Dermis microvascular lymphatic vessel endothelial cell (primary cell): ENCODE measurements at places on chromosomes 5 and 9. TPM values are rescaled to one million over a fixed set of nuclear protein-coding genes. Genes with fewer than 3 reads are reported as not detected.

The PRR16 gene
- total RNA-seq = not detected in 2 replicates

The GRPEL2 gene
- total RNA-seq = 44.0 and 103 TPM in 2 replicates

The PCDHB5 gene
- total RNA-seq = 0.51 and 1.4 TPM in 2 replicates

The LCN12 gene
- not detected in 2 replicates for total RNA-seq

The ARID3C gene
- total RNA-seq = 0.25 TPM in 1 of 2 replicates, not detected in the other

The CCDC192 gene
- not detected in 2 replicates for total RNA-seq

The PTGES gene
- total RNA-seq = 0.25 and 0.26 TPM in 2 replicates

The CNOT6 gene
- 17.7 and 21.5 TPM in 2 replicates for total RNA-seq

The FOXE1 gene
- not detected in 2 replicates for total RNA-seq

The PCDHA12 gene
- under 0.01 TPM in 1 of 2 replicates, not detected in the other for total RNA-seq

The IL5 gene
- total RNA-seq = not detected in 2 replicates

The TNFAIP8 gene
- total RNA-seq = 8.2 and 8.5 TPM in 2 replicates

The BTNL3 gene
- total RNA-seq = not detected in 2 replicates

The SEC16A gene
- total RNA-seq = 12.1 and 25.0 TPM in 2 replicates

The NR5A1 gene
- not detected in 2 replicates for total RNA-seq

The ITGA1 gene
- total RNA-seq = 61.1 and 176 TPM in 2 replicates

The SPINK7 gene
- not detected in 2 replicates for total RNA-seq

The NDUFB6 gene
- 25.4 and 43.3 TPM in 2 replicates for total RNA-seq

The ABLIM3 gene
- total RNA-seq = 19.5 and 36.5 TPM in 2 replicates

The UGT3A1 gene
- not detected in 2 replicates for total RNA-seq

The NTRK2 gene
- total RNA-seq = under 0.01 TPM in 1 of 2 replicates, not detected in the other

The IFNB1 gene
- not detected in 2 replicates for total RNA-seq

The CATSPER3 gene
- under 0.01 and 0.13 TPM in 2 replicates for total RNA-seq

The SHB gene
- total RNA-seq = 14.1 and 19.8 TPM in 2 replicates

The GALT gene
- total RNA-seq = 23.5 and 33.4 TPM in 2 replicates

The HRCT1 gene
- total RNA-seq = 2.6 and 3.3 TPM in 2 replicates

The NUTM2F gene
- total RNA-seq = not detected in 2 replicates

The CRHBP gene
- total RNA-seq = 0.25 TPM in 1 of 2 replicates, not detected in the other

The SPEF2 gene
- total RNA-seq = 0.13 and 0.76 TPM in 2 replicates

The CD180 gene
- under 0.01 TPM in 1 of 2 replicates, not detected in the other for total RNA-seq

The RASGEF1C gene
- not detected in 2 replicates for total RNA-seq

The SURF1 gene
- total RNA-seq = 19.7 and 21.6 TPM in 2 replicates

The OR1Q1 gene
- total RNA-seq = not detected in 2 replicates

The TIMD4 gene
- total RNA-seq = not detected in 2 replicates

The AJM1 gene
- 0.51 and 0.89 TPM in 2 replicates for total RNA-seq

The ANGPTL2 gene
- total RNA-seq = 7.7 and 25.8 TPM in 2 replicates

The RAB3C gene
- total RNA-seq = under 0.01 and 0.38 TPM in 2 replicates

The KIF27 gene
- 1.9 and 2.4 TPM in 2 replicates for total RNA-seq

The CDKN2A gene
- total RNA-seq = 4.2 and 6.3 TPM in 2 replicates

The PALM2AKAP2 gene
- under 0.01 TPM in 2 replicates for total RNA-seq

The ERAP2 gene
- total RNA-seq = 3.9 and 4.9 TPM in 2 replicates

The TGFBI gene
- total RNA-seq = 2.4 and 10.5 TPM in 2 replicates

The DDX4 gene
- not detected in 2 replicates for total RNA-seq
